NCI-H1048 (cell line): ENCODE measurements at places on chromosomes 11 and 22.

- DNase-seq, result no peak
Observed at GRCh38 chr22:43272869-43273318, 70.3 kb downstream of the SCUBE1 start.

- DNase-seq, result no peak
Observed at GRCh38 chr11:45354976-45355705, 69.0 kb upstream of the SYT13 start.

DNA sequence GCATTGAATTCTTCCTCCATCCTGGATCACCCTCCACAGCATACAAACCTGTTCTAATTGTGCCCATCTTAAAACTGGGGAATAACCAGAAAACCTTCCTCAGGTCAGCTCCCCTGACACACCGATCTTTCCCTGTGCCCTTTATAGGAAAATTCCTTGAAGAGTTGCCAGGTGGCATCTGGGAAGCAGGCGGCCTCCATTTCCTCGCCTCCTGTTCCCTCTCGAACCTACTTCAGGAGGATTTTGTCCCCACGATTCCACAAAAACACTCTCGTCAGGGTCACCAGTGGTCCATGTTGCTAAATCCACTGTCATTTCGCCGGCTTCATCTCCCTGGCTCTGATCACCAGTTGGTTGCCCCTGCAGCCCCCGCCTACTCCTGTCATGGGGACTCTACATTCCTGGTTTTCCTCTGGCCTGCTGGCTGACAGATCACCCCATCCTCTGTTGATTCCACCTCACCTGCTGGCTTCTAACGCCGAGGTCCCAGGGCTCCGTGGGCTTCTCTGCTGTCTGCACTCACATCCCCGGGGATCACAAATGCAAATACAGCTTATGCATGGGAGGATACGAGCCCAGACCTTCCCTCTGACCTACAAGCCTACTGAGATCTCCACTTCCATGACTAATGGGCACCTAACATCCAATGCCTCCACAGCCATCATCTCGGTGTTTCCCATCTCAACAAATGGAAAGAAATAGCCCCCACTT lies 92.5 kb upstream of the PRDM11 start:
- no peak for DNase-seq

- DNase-seq, result no peak
Observed at GRCh38 chr11:47800759-47801158, 33.6 kb upstream of the FNBP4 start.

GRCh38 chr22:38941488-38941987 lies 15.9 kb upstream of the APOBEC3A start:
- no peak for DNase-seq

GRCh38 chr22:35301372-35301874 lies 1.7 kb downstream of the TOM1 start:
- DNase-seq, result no peak

- no peak for DNase-seq
Observed at GRCh38 chr11:43327987-43328386, 16.2 kb downstream of the API5 start.

DNA sequence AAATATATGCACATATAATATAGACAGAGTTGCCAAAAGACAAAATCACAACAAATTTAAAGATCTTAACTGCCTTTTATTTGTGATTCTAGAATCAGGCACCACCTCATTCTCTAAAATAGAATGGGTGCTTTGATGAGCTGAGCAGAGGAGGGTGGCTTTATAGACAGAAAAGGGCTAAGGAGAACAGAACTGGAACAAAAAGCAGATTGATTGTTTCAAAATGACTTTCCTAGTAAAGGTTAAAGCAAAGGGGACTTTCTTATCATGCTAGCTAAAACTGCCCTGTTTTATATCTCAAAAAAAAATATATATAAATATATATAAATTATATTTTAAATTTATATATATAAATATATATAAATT lies 287.6 kb downstream of the FAT3 start:
- DNase-seq, result no peak

DNA sequence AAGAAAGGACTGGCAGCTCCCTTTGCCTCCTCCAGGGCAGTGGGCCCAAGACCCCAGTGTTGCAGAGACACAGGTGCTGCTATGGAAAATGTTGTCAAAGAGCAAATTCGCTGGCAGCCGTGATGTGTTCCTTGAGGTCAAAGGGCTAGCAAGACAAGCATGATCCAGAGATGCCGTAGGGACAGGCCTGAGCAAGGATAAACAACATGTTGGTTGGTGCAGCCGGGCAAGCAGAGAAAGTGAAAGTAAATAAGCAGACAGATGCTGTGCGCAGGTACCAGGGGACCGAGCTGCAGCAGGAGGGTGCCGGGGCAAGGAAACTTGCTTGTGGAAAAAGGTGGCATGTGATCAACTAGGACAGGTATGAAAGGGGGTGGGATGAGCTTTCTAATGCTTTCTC lies 125.5 kb upstream of the NECTIN1 start:
- DNase-seq, result no peak

DNA sequence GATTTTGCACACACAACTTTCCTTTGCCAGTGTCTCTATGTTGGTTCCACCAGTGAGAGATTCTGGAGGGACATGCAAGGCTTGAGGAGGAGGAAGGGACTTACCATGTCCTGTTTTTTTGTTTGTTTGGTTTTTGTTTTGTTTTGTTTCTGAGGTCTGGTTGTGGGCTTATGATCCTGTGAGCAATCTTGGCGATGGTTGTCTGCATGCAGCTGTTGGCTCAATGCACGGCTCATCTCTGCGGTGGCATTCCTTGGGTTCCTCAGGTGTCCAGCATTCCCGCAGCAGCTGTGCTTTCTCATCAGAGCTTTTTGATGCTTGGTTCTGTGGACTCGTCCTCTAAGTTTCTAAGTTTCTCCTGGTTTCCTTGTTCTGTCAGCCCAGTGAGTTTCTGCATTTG lies 4.8 kb upstream of the NNMT start:
- no peak for DNase-seq

GRCh38 chr11:119419834-119420492 lies 3.0 kb downstream of the THY1 start:
- no peak for DNase-seq

DNA sequence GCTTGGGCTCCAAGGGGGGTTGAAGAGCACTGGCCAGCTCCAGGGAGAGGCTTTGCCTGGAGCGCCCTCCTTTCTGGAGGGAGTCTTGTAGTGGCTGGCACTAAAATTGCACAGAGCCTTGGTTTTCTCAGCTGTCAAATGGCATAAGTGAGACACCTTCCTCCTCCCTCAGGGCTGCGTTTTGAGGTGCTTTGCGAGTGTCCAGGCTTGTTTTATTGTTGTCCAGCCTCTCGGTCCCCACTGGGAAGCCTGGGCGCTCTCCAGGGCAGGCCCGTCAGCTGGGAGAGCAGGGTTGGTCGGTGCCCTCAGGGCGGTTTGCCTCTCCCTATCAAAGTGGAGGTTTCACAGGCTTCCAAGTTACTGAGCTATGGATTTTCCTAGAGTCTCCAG lies 149.3 kb upstream of the B3GAT1 start:
- DNase-seq, result no peak

GRCh38 chr11:35005141-35005780 lies 88.8 kb downstream of the PDHX start:
- DNase-seq, result no peak
